ENCODE measurements at places on chromosomes 12 and 14.
A peak's percentile ranks its signal among the peaks of the same experiment; 100 is the strongest.

DNA sequence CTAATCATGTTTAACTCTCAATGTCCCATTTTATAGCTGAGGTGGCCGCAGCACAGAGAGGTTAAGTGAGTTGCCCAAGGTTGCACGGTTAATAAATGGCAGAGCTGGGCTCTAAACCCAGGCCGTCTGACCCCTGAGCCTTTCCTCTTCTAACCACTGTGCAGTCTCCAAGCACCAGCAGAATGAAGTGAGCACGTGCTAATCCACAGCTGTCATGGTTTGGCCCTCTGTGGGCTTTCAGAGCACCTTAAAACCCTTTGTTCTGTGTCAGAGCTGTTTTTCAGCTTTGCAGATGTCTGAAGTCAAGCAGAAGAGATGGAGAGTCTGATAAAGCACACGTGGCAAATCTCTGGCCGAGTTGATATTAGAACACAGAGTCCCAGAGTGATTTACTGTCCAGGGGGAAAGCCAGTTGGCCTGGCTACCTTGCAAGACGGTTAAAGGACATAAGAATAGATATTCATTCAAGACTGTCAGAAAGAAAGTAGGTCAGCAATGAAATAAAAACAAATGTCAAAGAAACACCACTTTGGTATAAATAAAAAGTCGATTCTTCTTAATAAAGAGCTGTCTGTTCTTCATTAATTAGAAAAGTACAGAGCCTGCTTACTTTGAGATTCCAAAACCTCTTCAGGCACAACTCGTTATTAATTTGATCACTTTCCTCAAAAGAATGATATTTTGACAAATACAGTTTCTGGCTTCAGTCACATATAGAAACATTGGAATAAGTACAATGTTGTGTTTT is 107.3 kb downstream of the CRADD start:
- DNase-seq = no peak

GRCh38 chr14:92263681-92264080 is 59.3 kb upstream of the SLC24A4 start:
- no peak for DNase-seq

DNA sequence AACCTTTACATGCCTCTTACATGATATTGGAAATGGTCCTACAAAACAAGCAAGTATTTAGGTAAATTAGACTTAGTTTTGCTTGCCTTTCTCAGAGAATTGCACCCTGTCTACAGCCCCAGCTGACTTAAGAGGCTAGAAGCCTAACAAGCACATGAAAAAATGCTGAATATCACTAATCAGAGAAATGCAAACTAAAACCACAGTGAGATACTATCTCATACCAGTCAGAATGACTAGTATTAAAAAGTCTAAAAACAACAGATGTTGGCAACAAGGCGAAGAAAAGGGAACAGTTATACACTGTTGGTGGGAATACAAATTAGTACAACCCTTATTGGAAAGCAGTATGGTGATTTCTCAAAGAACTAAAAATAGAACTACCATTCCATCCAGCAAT is 103.8 kb downstream of the EGLN3 start:
- DNase-seq = no peak

DNA sequence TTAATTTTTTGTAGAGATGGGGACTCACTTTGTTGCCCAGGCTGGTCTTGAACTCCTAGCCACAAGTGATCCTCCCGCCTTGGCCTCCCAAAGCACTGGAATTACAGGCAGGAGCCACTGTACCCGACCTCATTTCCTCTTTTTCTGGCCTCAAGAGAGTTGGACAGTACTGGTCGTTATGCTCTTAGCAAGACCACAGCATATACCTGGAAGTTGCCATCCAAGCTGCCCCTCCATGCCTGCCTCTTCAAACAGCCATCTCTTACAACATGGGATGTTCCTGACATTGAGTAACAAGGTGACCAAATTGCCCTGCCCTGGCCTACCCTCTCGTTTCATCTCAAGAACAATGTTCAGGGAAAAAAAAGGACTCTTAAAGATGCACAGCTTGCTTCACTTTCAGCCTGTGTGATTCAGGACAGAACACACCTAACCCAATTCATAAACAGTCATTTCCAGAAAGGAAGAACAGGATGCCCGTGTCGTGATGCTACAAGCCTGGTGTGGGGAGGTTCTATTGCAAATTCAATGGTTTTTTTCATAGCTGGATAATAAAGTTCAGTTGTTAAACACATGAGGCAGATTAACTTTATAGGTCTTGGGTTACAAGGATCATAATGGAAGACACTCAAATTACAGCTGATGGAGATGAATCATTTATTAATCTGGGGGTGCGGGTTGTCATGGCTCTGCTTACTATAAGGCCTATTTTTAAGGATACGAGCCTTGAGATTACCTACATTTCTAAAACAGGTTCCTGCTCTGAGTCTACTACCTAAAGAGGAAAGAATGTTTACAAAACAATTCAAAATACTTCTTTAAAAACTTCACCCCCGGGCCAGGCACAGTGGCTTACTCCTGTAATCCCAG is 11.9 kb downstream of the GLTP start:
- no peak for DNase-seq

GRCh38 chr12:32437095-32437515 is 37.7 kb downstream of the FGD4 start:
- no peak for DNase-seq

- no peak for DNase-seq
Measured at GRCh38 chr12:104154806-104155205, 16.8 kb upstream of the NFYB start.

- DNase-seq = peak; percentile 86
Measured at GRCh38 chr14:105180592-105181548, at the start of gene NUDT14. Gene NUDT14, minus strand, starts transcription at chr14:105181312. Its CDS starts 103 bp downstream, at chr14:105181209.

DNA sequence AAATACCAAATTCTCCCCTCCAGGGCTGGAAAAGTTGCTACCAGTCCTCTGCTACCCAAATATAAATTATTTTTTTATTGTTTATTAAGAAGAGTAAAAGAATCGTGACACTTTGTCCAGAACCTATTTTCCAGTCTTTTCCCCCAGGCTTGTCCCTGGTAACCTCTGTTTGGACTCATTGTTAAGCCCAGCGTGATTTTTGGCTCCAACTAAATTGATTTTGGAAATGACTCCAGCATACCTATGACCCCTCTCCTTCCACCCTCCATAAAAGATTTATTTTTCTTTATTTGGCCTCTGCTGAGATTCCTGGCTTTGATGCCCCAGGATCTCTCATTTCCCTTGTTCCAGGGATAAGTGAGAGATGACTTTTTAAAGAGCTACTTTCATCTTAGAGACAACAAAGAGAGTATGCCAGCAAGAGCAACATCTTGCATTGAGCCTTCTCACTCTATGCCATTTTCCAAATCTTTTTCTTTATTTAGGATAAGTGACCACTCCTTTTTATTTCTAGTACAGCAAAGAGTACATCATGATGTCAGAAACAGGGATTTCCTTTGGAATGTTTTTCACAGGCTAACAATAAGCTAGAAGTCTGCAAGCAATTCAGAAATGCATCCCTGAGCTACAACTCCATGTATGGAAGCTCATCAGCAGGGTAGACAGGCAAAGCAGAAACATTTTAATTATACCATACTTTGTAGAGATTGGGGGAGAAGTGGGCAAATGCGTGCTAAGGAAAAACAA is 75.8 kb downstream of the DAD1 start:
- DNase-seq = no peak

DNA sequence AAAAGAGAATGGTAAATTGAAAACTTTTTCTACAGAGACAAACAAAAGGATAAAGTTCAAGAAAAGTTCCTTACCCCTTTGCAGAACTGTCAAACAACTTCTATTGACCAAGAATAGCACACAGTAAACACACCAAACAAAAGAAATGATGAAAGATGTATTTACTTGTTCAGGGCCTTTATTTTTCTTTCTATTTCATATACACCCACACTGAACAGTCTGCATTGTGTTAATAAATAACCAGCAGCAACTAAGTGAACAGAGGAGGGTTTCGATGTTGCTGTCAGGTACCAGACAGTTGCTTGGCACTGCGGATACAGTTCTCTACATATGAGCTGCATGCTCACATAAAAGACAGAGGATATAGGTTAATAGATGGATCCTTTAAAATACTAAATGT is 122.1 kb downstream of the SOX5 start:
- DNase-seq = no peak

GRCh38 chr14:99654235-99654985 is 9.5 kb downstream of the HHIPL1 start:
- no peak for DNase-seq

DNA sequence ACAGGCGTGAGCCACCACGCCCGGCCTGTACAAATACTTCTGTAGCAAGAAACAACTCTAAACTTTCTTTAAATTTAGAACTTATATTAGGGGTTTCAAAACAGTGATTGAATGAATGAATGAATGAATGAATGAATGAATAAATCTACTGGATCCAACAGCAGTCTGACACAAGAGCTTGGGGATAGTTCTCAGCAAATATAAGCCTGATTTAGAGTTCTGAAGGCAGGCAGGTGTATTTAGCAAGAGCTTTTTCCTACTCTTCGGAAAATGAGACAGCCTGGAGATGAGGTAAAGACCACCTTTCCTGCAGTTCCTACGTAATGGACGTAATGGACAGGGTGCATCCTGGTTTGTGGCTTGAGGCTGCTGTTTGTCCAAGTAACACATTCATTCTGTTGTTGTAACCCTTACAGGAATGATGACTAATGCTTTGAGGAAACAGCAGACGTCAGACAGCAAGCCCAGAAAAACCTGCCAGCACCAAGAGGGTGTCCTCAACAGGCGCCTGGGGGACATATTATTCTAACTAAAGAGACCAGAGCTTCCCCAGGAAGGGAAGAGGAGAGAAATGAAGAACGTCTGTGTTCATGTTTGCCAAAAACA is 277.4 kb upstream of the SOX5 start:
- DNase-seq = no peak

GRCh38 chr12:5305425-5305824 is 126.5 kb upstream of the NTF3 start:
- no peak for DNase-seq

DNA sequence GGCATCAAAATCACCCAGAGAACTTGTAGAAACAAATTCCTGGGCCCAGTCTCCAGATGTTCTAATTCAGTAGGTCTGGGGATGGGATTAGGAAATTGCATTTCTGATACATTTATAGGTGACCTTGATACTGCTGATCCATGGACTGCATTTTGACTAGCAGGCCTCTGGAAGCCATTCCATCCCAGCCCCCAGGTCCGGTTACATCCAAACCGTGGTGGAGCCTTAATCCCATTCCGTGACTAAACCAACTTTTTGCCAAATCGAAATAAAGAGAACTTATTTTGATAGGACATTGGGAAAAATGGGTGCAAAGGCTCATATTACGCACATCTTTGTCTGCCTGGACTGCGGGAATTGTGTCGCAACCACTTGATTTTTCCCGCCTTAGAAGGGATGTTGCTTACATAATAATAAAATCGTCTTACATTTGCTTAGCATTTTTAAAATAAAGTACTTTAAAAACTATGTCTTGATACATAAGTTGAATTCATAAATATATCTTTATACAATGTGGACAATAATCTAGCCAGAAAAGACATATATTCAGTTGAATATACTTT is 5.8 kb upstream of the KCNA5 start:
- DNase-seq = no peak

- DNase-seq = no peak
Measured at GRCh38 chr12:69649529-69649928, 38.8 kb upstream of the LRRC10 start.

GRCh38 chr14:48568688-48569087 is 893.3 kb upstream of the MDGA2 start:
- no peak for DNase-seq

- no peak for DNase-seq
Measured at GRCh38 chr14:85296456-85297210, 233.3 kb upstream of the FLRT2 start.

DNA sequence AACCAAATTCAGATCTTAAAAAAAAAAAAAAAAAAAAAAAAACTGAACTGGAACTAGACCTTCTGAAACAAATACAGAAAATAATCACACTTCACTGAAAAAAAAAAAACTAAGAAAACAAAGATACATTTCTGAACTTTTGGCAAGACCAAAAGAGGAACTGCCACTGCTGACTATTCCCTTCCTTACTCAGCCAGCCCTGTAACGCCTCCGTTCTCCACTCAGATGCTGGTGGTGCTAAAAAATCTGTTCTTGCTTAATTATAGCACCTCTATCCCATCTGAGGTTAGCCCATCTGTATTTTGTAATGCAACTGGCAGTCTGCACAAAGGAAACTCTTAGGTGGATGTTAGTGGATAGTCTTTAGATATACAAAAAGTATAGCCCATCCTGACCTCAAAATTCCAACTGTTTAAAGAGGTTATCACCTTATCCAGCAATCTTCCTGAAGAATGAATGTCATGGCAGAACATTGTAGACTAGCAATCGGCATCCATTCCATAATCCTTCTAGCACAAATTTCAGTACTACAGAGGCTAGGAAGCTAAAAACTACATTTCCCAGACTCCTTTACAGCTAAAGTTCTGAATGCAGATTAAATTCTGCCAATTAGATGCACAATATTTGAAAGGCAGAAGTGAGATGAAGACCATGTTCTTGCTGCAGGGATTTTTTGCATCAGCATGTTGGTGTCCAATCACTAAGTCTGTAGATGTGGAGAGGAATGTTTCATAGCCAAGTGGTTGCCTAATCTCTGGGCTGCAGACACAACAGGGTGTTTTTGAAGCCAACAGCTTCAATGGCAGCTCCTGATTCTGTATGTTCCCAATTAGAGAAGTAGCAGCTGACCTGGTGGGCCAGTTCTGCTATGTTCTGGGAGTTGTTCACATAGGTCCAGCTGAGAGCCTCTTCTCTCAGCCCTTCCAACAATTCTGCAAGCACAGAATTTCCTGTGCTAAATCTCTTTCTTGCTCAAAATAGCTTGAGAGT is 5.7 kb downstream of the MAP3K9 start:
- DNase-seq = no peak

DNA sequence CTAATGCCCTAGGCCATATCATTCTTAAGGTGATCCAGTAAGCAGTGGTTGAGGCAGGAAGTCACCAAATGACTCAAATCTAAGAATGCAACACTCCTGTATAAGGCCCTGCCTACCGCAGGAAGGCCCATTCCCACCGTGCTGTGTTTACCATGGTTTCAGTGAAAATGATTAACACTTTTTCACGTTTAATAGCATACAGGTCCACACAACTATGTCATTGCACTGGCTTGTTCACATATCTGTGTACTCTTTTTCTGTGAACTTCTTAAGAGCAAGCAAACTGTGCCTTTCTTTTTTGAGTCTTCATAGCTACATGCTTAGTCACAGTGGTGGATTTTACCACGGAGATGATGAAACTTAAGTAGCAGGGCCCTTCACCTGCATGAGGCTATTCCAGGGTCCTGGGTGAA is 214.9 kb downstream of the CNTN1 start:
- no peak for DNase-seq

- no peak for DNase-seq
Measured at GRCh38 chr12:115495300-115495699, 782.2 kb downstream of the MED13L start.

DNA sequence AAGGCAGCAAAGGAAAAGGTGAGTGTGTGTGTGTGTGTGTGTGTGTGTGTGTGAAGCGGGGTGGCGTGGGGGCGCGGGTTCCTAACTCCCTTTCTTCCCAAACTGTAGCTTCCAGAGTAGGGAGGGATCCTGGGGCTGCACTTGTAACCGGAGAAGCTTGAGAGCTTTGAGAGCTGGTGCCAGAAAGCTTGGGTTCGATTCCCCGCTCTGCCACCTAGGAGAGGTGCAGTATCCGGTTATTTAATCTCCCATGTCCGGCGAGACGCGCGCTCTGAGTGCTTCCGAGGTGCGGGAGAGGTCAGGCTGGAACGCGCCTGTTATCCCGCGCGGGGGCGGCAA is 7.2 kb upstream of the RACGAP1 start:
- DNase-seq = no peak
